ENCODE measurements at places on chromosomes 13 and 19.

- DNase-seq: no peak
Measured at GRCh38 chr13:73138638-73139491, 80.1 kb downstream of the KLF5 start.

DNA sequence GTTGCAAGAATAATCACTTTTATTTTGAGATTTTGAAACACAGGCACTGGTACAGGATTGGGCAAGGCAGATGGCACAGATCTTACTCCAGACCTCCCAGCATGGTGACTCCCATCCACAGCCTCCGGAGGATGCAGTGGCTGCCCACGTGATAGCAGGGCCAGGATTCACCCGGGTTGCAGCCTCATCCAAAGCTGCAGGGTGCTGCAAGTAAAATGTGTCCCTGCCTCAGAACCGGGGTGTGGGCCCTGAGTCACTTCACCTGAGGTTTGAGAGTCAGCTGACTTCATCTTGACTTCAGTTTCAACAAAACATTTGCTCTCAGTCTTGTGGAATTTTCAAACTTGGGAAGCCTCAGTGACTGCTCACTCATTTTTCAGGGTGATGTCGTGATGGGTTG is 201.9 kb downstream of the FGF9 start:
- DNase-seq: no peak

- no peak for DNase-seq
Measured at GRCh38 chr19:22634450-22634827, 315 bp downstream of the ZNF492 start.

GRCh38 chr19:5677580-5677979 is 2.7 kb downstream of the MICOS13 start:
- no peak for DNase-seq

DNA sequence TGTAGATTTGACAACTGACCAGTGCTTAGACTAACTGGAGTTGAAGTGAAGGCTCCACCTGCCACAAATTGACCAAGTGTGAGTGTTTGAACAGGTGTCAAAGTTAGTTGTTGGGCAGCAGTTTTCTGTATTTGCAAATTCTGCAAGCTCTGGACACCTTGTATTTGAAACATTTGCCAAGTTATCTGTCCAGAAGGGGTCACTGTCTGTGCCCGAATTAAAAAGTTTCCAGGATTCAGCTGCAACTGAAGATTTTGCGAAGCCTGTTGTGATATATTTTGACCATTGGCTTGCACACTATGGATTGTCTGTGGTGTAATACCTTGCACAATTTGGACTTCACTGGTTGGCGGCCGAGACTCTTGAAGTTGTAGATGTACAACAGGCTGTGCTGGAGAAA is 1690.7 kb downstream of the SLITRK5 start:
- no peak for DNase-seq

DNA sequence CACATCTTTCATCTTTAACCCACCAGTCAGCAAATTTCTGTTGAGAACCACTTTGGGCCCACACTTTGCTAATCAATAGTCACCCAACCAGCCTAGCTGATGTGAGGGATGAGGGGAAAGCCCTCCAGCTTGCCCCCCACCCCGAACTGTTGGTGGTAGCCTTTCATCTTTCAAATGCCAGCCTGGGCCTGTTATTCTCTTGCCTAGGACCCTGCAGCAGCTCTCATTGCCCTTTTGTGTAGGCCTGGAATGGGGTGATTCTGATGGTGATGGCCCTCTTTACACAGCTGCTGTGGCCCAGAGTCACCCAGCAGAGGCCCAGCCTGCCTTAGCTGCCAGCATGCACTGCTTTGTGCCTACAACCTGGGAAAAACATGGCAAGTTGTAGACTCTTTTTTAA is 294.5 kb downstream of the SLC7A1 start:
- no peak for DNase-seq

DNA sequence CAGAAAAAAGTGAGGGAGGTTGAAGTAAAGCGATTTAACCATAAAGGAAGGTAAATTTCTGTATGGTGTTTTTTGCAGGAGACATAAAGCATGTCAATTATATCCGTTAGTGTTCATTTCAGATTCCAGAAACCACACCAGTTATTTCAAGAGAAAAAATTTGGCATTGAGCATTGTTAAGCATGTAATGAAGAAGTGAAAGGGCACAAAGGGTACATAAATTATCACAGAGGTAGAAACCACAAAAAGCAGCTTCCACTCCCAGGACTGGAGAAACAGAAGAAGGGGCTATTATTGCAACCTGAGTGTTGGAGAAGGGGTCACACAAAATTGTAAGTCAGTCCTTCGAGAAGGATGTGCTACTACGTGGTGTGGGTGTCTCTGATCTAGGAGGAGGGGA is 72.2 kb upstream of the DACH1 start:
- DNase-seq: no peak

GRCh38 chr19:16867211-16867610 is 21.6 kb upstream of the F2RL3 start:
- no peak for DNase-seq

DNA sequence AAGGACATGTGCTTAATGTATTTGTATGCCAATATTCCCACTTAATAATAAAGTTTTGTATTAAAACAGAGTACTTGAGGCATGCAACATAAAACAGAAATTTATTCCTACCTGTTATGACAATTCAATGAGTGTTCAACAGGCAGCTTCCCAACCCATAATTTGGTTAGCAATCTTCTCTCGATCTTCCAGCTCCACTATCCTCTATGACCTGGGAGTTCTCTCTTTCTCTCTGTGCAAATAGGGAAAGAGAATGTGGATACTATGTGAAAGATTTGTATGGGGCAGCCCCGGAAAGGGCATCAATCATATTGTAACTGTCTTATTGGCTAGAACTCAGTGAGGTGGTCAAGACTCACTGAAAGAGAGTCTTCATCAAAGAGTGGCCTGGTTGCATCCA is 644.9 kb upstream of the PCDH20 start:
- no peak for DNase-seq

Measured in ovary (tissue), 10 donors.